ENCODE measurements at places on chromosomes 1 and 21.

DNA sequence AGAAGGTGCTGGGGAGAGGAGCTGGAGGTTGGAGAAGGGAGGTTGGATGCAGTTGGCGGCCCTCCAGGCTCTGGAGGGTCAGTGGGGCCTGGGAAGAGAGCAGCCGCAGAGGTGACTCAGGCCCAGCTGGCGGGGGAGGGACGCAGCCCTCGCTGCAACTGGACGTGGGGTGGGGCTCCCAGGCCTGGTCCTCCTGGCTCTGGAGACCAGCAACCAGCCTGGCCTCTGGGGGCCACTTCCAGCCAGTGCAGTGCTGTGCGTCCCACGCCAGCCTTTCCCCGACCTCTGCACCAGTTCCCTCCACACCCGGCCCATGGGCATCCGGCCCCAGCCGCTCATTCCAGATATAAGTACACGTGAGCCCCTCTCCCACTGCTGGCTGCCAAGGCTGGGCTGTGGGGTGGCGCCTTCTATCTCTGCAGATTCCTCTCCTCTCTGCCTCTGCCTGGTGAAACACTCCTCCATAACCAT, 38.0 kb upstream of the COL18A1 start:
- DNase-seq: peak; percentile 92

GRCh38 chr1:237296861-237297260, 254.9 kb downstream of the RYR2 start:
- no peak for DNase-seq

GRCh38 chr1:211196880-211197279, 62.3 kb upstream of the RCOR3 start:
- DNase-seq: no peak

DNA sequence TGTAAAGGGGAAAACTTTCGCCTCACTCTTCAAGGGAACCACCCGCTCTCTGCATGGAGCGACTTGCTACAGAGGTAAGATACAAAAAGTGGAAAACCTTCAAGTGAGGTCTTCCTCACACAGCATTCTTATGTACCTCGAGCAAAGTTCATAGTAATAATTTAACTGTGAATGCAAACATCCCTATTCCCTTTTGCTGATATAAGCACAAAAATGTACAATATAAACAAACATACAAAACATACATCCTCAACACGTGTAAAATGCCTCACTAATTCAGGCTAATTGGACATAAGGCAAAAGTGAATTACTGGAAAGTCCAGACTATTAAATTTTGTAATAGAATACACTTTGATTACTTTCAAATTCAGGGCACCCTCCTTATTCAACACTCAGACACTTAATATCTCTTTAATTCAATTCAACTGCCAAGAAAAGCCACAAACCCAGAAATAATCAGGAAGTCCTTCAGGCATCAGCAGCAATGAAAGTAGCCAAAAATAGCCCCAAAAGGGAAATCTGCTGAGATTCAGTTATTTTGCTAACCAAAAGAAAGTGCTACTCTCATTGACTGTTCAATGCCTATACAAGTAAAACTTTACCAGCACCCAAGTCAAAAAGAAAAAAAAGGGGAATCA, 15.2 kb upstream of the LMX1A start:
- DNase-seq: no peak

DNA sequence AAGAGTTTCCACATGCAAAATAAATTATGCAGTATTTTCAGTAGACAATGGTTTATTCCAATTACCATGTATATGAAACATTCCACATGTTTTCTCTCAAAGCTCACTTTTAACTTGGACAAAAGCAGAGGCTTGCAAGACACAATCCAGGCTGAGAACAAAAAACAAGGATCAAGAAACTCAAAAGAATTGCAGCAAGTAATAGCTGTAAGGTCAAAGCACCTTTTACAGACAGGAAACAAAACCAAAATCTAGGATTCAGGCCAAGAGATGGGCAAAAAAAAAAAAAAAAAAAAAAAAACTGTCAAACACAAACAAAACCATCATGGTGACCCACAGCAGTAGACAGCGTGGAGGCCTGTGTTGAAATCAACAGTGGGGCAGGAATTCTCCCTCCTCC, 9.3 kb downstream of the RGS1 start:
- DNase-seq: no peak

DNA sequence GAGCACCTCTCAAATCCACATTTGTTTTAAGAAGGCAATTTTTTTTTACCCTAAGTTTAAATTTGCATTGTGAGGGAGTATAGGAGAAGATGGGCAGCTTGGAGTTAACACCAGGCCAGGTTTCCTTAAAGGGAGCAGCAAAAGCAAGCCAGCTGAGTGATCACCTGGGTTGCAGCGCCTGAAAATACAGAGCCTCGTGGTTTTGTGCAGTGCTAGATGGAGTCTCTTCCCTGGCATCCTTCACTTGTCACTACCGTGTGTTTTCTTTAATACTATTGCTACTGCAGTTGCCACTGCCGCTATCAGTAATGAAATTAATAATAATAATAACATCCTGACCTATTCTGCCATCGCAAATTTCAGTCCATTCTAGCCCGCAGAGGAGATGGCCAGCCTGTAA, 35.2 kb upstream of the VAV3 start:
- DNase-seq: no peak

- no peak for DNase-seq
These were observed 11.4 kb downstream of the FLG2 start for GRCh38 chr1:152348447-152348846.

GRCh38 chr21:33642896-33643657, 776 bp downstream of the ITSN1 start:
- DNase-seq: peak; percentile 34

- no peak for DNase-seq
These were observed 10.6 kb downstream of the S100B start for GRCh38 chr21:46594276-46594675.

DNA sequence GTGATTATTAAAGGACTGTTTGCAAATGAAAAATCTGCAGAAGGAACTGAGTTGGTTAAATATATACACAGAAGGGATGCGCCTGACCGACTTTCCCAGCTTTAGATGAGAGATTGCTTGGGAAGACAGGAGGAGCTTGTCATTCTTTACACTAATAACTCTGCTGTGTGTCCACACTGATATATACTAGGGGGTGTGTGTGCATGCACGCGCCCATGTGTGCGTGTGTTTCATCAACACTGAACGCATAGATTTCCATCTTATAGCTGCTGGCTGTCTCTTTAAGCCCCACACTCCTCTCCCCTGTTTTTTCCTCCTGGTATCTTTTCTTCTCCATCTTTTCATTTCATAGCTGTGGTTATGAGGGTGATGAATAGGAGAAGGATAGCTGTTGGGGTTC, 6.9 kb upstream of the KAZN start:
- no peak for DNase-seq

GRCh38 chr1:24507405-24507804, 4.8 kb downstream of the RCAN3 start:
- DNase-seq: no peak

GRCh38 chr1:115179397-115180079, 90.2 kb upstream of the TSPAN2 start:
- peak; percentile 97 for DNase-seq

DNA sequence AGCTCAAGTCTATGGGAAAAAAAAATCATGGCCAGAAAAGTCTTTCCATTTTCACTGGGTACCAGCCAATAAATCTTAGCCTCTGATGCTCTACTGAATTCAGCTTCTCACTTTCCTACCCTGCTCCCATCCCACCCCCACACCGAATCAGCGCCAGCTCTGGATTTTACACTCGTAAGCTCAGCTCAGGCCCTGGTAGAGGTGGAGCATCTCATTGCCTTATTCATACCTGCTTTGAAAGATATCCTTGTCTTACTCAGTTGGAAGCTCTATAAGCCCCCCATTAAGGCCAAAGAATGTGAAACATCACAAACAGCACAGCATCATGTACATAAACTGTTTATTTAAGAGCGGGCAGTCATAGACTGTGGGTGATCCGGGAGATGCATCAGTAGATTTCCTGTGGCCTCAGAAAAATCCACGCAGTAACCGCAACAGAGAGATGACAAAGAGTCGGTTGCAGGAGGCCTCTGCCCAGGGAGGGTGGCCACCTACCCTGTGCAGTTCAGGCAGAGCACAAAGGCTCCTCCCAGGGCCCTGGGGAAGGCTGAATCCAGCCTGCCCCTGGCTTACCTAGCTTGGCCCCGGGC, 36.4 kb upstream of the ETS2 start:
- no peak for DNase-seq

DNA sequence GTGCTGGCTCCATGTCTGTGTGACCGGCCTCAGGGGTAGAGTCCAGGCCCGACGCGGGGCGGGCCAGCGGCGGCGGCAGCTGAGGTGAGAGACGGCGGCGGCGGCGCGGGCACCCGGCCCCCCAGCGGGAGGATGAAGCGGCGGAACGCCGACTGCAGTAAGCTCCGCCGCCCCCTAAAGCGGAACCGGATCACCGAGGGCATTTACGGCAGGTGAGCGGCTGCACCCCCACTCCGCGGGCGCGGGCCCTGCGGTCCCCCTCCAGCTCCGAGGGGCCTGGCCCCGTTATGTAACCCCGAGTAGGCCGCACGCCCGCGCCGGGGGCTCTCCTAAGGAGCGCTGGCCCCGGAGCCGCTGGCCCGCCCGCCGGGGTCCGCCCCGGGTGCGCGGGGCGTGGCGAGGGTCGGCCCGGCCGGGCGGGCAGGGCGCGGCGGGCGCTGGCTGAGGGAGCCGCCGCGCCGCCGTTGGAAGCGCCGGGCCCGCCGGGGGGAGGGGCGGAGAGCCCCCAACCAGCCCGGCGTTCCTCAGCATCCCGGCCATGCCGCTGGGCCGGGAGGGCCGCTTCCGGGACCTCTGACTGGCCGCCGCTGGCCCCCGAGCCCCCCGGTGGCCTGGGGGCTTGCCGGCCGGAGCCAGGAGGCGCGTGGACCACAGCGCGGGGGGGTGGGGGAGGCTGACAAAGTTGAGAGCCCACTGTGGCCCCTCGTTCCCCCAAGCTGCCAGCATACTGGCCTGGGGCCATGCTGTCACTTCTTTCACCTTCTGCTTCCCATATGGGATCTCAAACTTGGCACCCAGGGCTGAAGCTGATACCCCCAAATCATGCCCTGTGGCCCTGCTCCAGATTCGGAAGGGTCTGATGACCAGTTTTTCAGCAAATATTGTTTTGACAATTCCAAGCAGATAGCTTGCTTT, 527 bp downstream of the MACO1 start:
- no peak for DNase-seq

DNA sequence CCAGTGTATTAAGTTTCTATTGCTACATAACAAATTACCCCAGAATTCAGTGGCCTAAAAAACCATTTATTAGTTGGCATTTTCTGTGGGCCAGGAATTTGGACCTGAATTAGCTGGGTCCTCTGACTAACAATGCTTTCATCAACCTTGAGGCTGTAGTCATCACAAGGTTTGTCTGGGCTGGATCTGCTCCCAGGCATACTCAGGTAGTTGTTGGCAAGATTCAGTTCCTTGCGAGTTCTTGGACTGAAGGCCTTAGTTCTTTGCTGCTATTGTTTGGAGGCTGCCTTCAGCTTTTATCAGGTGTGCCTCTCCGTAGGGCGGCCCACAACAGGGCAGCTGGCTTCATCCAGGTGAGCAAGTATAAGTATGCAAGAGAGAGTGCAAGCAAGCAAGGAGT, 31.4 kb upstream of the DEPDC1 start:
- DNase-seq: no peak
